ENCODE measurements at places on chromosomes 7 and 10.
A peak's percentile ranks its signal among the peaks of the same experiment; 100 is the strongest.

GRCh38 chr10:91307489-91307888, 87.0 kb downstream of the PCGF5 start:
- no peak for DNase-seq

DNA sequence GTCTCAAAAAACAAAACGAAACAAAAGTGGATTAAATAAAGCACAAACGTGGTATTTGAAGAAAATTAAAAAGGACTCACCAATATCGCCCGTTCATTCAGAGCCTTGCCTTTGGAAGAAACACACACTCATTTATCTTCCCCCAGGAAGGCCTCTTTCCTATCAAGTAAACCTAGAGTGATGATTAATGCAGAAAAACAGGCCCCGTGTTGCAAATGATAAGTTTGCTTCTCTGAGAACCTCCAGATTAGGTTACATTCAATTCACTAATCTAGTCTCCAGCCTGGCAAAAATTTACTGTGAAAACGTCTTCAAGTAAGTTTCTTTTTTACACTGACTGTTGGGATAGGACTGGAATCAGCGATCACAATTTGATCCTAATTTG, 78.0 kb upstream of the C1GALT1 start:
- DNase-seq: no peak

- DNase-seq: no peak
Observed at GRCh38 chr7:134434701-134435100, 24.2 kb downstream of the AKR1B1 start.

DNA sequence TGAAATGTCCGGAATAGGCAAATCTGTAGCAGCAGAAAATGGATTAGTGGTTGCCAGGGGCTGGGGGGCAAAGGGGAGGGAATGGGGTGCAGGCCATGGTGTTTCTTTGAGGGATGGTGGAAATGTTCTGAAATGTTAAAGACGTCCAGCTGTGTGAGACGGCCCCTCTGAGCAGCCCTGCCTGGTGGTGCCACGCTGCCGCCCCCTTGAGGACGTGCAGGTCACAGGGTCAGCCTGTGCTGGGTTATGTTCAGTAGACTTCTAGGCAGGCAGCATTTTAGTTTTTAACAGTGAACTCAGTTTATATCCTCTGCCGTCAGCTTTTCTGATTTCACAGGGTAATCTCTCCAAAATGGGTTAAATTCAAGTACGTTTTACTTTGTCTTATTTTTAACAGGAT, 9.4 kb downstream of the NUB1 start:
- peak; percentile 45 for DNase-seq

DNA sequence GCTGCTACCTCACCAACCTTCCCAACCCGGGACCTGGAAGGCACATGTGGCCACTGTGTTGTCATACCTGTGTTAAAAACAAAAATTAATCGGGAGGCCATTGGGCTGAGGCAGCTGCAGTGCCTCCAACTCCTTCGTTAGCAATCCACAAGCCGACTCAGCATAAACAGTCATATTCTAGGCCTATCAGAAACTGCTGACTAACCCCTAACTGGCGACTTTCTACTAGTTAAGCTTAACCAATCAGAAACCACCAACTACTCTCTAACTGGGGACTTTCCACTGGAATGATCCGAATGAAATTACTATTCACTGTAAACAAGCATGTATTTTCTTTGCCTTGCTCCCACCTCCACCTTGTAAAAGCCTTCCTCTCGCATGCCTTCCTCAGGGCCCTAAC, 14.1 kb upstream of the TMEM72 start:
- no peak for DNase-seq
